ENCODE measurements at places on chromosomes 3 and 15.
A peak's percentile ranks its signal among the peaks of the same experiment; 100 is the strongest.

DNA sequence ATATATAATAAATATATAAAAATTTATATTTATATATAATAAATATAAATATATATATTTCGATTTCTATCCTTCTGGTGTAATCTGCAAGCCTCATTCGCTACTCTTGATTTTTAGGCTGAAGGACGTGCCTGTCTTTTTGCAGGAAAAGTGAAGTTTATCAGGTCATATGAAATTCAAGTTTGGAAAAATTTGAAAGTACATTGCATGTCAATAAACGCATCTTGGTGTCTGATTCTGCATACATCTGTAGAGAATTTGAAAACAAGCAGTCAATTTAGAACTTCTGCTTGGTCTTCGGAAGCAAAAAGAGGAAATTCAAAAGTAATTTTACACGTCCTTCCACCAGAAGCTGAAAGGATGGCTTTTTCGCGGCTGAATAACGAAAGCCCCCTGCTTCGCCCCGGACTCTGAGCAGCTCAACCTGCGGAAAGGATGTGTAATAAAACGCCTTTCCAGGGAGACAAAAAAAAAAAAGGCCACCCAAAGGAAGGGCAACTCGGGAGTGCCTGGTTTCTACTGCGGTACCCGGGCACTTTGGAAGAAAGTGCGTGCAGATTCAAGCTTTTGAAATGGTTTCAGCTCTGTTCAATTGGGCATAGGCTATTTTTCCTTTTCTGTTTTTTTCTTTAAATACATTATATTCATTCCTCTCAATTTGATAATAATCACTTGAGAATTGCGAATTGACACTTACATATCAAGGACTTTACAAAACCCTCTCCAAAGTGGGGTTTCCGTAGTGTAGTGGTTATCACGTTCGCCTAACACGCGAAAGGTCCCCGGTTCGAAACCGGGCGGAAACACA, 1.5 kb upstream of the MYNN start:
- peak; percentile 84 for DNase-seq

- peak; percentile 23 for DNase-seq
Observed at GRCh38 chr3:124504332-124505059, 225.8 kb upstream of the UMPS start.

- peak; percentile 64 for DNase-seq
Observed at GRCh38 chr3:85360742-85361387, 402.1 kb downstream of the CADM2 start.

GRCh38 chr3:195247863-195248189, 23.1 kb downstream of the XXYLT1 start:
- no peak for DNase-seq

GRCh38 chr15:60255390-60255789, 142.4 kb downstream of the ANXA2 start:
- DNase-seq = peak; percentile 85

DNA sequence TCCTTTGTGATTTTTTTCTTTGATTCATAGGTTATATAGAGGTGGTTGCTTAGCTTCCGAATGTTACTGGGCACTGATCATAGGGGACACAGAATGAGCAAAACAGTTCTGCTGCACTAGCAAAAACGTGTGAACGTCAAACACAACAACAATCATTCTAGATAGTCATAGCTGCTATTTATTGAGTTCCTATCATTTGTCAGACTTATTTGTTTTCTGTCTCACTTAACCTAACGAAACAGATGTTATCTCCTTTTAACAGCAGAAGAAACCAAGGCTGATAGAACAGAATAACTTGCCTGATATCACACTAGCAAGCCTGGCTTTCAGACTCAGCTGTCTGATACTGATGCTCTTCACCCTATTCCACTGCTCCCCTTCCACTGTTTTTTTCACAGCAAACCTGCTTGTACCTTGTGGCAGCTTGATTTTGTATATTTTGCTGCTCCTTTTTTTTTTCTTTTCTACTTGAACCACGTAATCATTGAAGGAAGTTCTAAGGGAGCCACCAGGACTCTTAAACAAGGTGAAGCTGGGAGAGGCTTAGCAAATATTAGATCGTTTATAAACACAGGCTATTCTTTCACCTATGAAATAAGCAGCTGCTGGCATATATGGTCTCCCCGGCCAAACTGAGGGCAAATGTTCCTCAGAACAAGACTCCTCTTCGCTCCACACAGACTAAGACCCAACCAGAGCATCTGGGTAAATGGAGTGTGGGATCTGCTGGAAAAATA, 78.8 kb downstream of the MCF2L2 start:
- peak; percentile 74 for DNase-seq

DNA sequence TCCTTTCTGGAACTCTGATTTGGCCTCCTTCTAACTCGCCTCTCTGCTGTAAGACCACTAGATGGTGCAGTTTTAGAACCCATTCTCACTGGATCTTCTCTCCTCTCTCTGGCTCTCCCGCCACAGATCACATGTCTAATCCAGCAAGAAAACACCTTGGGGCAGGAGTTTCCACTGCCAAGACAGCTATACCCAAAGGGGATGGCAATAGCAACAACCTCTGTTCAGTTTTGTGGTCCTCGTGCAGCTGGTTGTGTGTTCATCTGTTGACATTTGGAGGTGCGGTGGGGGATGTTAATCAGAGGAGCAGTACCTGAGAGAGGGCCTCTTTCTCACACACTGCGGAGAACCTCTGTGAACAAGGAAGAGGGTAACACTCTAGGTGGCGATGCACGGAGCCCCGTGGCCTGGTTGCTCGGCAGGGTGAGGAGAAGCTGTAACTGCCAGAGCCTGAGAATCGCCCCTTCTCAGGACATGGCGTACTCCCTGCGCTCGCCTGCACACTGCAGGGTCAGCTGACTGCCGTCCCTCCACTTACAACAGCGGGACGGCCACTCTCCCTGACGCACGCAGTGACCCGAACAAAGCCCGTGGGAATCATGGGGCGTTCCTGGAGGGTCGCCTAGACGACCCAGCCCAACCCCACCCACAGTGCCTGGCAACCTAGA, at the start of gene TEX55:
Gene TEX55, plus strand, starts transcription at position 666 of the 668 bp plus-strand sequence. CDS start 25 bp downstream, outside the sequence.
- DNase-seq = peak; percentile 74

DNA sequence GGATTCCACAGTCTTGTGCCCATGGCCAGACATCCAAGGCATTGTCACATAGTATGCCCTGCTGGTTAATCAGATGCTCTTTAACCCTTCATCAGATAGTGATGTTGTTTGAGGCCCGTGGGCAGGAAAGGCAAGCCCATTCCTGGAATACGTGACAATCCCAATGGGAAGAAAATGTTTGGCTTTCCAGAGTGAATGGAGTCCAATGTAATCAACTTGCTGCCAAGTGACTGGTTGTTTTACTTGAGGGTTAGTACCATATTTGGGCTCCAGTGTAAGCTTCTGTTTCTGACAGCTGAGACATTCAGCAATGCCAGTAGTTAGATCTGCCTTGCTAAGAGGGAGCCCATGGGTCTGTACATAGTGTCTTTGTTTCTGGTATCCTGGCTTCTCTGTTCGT, 31.3 kb downstream of the RPL39L start:
- no peak for DNase-seq

- DNase-seq = no peak
Observed at GRCh38 chr3:12578742-12579141, 21.9 kb downstream of the MKRN2 start.

DNA sequence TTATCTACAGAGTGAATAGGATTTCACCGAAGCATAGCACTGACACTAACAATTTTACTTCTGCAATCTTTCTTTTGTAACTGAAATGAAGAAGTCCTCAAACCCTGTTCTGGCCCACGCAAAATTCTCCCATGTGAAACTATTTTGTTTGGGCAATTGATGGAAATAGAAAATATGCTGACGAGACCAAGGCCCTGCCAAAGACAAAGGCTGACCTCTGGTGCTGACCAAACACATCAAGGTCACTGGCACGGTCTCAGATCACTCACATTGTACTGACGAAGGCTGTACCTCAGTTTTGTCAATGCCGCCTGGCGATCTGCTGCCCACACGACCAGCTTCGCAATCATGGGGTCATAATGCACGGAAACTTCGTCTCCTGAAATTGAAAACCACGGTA, 58.4 kb upstream of the DCUN1D1 start:
- DNase-seq = no peak

DNA sequence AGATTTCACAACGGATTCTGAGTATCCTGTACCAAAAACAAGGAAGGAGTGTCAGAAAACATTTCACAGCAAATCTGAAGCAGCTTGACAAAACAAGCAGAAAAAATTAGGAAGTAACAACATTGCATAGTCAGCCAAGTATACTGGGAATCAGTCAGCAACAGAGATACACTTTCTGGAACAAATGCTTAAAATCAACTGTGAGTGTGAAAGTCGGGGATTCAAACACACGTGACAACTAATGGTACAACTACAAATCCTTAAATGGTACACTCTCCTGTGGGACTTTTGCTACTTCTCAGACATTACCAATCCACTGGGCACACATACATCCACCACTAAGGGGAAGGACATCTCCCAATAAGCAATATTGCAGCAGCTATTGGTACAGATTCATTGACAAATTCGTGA, 296.6 kb upstream of the MME start:
- DNase-seq = no peak

- DNase-seq = no peak
Observed at GRCh38 chr3:184552296-184552695, 9.3 kb upstream of the EPHB3 start.
